ENCODE measurements at places on chromosomes 11 and 22.

DNA sequence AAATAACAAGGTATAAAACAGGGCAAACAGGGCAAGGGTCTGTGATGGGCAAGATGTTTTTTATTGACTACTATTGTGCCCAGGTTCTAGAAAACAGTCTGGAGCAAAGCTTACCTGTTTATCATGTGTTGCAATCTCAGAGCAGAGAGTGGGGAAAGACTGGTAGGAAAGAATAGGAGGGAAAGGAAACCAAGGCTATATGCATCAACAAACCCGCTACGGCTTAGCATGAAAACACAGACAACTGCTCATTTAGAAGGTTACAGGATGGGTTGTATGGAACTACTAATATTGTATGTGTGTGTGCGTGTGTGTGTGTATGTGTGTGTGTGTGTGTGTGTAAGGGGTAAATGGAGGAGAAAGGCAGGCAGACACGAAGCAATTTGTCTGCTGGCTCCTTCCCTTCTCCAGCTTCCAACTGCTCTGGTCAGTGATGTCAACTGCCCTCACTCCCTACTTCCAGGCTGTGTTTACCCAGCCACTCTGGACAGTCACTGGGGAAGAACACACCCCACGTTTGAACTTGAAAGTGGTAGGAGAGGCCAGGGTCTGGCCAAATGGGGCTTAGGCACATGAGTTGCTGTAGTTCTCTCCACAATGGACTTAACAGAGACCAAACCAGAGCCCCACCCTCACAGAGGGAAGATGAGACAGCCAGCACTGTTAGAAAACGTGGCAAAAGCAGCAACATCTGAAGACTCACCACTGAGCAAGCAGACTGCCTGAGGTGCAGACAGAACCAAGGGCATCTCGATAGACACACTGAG, 47.0 kb downstream of the GAB2 start:
- H3K27ac ChIP-seq, result peak overlapping the region; percentile 63
- no peaks in the 10 kb centered on the region for H3K36me3 ChIP-seq
- H3K4me1 ChIP-seq, result peaks cover 9% of the 10 kb centered on the region
- DNase-seq, result peak; percentile 30
- no peaks in the 10 kb centered on the region for H3K27me3 ChIP-seq

DNA sequence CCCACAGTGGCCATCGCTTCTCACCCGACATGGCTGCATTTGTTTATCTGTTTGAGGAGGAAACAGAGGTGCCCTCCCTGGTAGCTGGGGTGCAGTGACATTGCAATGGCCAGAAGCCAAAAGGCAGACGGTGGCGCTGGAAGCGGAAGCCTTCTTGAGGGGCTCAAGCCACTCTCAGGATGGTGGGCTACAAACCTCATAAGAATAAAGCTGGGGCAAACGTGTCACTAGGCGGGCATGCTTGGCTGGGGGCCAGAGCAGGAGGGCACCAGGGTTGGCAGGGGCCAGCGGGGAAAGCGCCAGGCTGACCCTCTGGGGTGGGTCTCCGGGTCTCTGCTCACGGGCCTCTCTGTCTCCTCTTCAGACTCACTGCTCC, 12.6 kb downstream of the TNNT3 start:
- no peak overlapping the region for H3K4me3 ChIP-seq
- no peaks in the 10 kb centered on the region for H3K27me3 ChIP-seq
- peaks cover 9% of the 10 kb centered on the region for H3K4me1 ChIP-seq
- DNase-seq, result no peak

DNA sequence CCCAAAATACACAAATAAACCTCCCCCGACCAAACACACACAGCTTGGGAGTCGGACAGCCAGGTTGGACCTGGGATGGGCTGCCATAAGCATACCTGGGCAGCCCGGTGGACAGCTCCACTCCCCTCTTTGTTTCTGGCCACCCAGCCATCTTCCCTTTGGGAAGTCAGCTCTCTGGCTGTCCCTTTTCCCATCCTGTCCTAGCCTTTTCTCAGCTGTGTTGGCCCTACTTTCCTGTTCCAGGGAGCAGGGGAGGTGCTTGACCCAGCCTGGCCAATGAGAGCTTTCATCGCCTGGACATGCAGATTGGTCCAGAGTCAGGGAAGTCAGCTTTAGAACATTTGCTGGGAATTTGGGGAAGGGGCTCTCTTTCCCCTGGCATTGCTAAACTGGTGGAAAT, 68.7 kb upstream of the NECTIN1 start:
- no peak overlapping the region for H3K27ac ChIP-seq
- H3K27me3 ChIP-seq, result no peaks in the 10 kb centered on the region
- H3K4me1 ChIP-seq, result no peaks in the 10 kb centered on the region
- DNase-seq, result no peak
- H3K4me3 ChIP-seq, result no peak overlapping the region
- H3K36me3 ChIP-seq, result no peaks in the 10 kb centered on the region

DNA sequence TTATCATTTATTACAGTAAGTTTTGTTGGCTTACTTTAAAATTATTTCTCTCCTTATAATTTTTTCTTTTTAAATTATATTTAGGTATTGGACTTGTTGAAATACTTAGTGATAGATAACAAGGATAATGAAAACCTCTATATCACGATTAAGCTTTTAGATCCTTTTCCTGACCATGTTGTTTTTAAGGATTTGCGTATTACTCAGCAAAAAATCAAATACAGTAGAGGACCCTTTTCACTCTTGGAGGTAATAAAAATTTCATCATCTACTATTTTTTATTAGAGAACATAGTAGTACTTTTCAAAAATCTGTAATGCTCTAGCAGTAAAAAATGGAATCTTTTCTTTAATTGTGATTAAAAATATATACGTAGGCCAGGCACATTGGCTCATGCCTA, 70.4 kb downstream of the ATM start:
- no peak for DNase-seq
- no peaks in the 10 kb centered on the region for H3K27me3 ChIP-seq
- no peak overlapping the region for H3K27ac ChIP-seq
- H3K36me3 ChIP-seq, result peaks cover 98% of the 10 kb centered on the region

DNA sequence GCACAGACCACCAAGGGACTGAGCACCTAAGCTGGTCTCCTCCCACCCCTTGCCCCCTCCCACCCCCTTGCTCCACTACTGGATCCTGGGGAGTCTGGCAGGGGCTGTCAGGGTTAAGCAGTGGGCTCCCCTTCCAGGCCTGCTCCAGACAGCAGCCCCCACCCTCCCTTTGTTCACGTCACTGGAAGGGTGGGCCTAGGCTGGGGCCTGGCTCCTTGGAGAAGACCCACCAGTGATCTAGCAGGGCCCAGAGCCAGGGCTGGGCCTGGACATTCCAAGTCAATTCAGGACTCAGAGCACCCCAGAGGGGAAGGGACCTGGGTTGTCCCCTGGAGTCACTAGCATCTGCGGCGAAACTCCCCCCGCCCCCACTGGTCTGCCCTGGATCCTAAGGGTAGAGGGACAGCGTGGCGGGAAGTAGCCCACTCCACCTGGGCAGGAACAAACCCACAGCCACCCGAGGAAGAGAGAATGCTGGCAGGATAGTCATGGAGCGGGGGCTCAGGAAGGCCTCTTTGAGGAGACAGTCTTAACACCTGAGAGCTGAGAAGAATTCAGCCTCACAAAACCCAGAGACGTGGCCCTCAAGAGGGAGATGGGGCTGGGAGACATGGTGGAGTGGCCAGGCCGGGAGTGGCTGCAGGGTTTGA, 45.8 kb downstream of the IGLL1 start:
- H3K4me1 ChIP-seq, result peaks cover 4% of the 10 kb centered on the region
- no peaks in the 10 kb centered on the region for H3K36me3 ChIP-seq
- H3K4me3 ChIP-seq, result no peak overlapping the region
- no peaks in the 10 kb centered on the region for H3K27me3 ChIP-seq
- no peak overlapping the region for H3K27ac ChIP-seq
- DNase-seq, result no peak

DNA sequence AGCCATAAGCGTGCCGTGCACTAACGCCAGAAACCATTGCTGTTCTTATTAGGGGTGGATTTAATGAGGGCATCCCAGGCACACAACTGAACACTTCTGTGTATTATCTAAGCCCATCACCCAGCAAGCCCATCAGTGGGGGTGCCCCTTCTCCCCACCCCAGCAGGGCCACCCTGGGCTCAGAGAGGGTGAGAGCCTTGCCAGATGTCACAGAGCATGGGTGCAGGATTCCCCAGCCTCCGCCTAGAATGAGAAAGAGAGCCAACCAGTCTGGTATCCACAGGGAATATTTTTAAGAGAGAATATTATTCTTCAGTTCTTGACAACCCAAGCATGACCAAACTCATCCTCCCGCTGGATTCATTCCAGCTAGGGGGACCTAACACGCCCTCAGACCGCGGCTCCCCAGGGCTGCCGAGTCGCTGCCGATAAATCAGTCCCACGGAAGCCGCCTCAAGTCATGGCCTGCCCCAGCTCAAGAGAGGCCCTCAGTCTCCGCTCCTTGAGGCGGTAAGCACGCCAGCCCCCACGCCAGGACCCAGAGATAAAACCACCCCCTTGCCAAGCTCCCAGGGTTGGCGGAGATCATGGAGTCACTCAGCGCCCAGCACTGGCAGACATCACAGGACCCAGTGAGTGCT, 47.2 kb downstream of the MN1 start:
- no peak overlapping the region for H3K4me3 ChIP-seq
- peaks cover 2% of the 10 kb centered on the region for H3K36me3 ChIP-seq
- H3K27ac ChIP-seq, result no peak overlapping the region
- H3K4me1 ChIP-seq, result peaks cover 38% of the 10 kb centered on the region

Measured in heart left ventricle (tissue), 16 donors.